ENCODE measurements at places on chromosomes 2 and 18.

DNA sequence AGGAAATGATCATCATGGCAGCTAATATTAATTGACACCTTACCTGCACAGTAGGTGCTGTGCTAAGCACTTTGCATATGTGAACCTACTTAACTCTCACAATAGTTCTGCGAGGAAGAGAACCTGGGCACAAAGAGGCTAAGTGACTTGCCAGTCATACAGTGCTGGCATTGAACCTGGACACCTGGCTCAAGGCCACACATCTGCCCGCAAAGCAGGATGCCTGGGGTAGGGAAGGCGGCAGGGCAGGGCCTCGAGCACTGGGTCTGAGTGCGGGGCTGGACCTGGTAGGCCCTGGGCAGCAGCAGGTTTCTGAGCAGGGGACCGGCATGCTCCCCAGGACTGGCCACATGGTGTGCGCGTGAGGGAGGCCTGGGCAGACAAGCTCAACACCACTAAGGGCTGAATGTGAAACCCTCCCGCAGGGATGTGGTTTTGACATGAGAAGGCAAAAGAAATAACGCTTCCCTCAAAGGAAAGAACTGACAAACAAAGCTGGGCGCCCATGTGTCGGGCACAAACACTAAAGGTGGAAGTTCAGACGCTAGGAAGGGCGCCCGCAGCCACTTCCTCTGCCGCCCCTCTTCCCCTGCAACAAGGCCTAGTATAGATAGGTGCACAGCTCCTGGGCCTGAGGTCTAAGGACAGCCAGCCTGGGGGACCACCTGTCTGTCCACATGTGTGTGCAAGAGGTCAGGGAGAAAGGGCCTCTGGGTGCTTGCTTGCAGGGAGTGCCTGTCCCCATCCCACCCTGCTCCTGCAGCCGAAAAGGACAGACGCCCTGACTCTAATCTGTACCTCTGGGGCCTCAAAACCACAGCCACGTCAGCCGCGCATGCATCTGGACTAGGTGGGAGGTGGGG lies 92.5 kb downstream of the ZFP36L2 start:
- peak; percentile 51 for DNase-seq

DNA sequence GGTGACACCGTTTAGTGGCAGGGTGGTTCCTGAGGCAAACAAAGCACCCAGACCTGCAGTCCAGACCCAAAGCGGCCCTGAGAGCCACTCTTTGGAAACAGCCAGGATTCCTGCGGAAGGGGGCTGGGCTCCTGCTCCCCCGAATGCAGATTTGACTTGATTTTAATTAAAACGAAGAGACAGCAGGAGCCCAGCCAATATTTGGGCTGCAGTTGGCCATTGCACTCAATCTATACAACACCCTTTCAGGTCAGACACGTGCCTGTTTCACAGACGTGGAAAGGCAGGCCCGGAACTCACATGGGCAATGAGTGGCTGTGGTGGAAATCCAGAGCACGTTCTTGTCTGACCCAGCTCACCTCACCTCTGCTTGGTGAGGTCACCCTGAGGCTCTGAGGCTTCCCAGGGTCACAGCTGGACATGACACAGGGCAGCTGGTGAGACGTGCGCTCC lies 122.4 kb downstream of the NDUFA10 start:
- DNase-seq, result no peak

DNA sequence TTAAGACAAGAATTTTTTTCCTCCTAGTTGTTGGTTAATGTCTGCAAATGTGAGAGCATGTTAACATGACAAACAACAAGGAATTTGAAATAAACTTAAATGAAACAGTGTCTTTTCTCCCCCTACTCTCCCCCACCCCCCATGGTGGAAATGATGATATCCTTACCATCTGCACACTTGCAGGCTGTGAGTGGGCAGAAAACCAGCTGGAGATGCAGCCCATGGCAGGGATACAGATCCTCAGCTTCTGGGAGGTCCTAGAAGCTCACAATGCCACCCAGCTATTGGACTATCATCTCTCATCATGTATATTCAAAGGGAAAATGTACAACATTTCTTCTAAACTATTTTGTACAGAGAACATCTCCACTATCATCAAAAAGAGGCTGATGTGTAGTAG lies 196.8 kb downstream of the SLC8A1 start:
- DNase-seq, result no peak

DNA sequence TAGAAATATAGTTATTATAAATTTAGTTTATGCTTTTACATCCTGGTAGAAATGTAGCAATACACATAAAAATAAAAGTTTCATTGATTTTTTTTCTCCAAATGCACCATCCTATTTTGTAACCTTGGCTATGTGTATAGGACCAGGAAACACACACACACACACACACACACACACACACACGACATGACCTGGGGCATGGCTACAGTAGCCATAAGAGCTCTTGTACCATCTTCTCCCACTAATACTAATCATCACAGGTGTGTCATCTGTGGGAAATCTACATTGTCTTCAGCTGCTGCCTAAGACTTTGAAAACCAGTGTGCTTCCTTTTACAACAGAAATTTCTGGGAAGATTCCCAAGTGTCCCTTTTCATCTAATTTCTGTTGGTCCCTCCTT lies 144.3 kb downstream of the MCFD2 start:
- DNase-seq, result no peak

DNA sequence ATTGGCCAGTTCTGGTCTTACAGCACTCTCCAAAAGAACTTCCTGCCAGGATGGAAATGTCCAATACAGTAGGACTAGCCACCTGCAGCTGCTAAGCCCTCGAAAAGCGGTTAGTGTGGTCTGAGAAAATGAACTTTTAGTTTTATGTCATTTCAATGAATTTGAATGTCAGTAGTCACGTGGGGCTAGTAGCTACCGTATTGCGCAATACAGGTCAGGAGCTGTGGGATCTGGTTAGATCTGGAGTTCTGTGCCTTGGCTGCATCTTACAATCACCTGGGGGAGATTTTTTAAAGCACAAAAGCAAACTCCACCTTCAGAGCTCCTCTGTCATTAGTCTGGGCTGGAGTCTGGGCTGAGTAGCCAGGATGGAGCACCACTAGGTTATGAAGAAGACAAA lies 35.9 kb downstream of the C1QL2 start:
- no peak for DNase-seq

DNA sequence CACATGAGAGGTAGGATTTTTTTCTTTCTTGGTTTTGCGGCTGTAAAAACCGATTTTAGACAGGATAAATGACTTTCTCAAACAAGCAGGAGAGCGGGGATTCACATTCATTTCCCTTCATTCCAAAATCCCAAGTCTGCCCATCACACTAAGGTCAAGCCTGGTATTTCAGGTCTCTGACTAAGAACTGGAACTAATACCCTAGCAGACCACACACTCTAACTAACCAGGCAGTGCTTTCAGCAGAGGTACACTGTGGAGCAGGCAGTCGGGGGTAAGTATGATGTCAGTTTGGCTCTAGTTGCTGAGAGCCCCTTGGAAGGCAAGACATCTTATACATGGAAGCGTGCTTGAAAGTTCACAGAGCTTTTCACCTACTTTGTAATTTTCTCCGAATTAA lies 128.1 kb upstream of the LHCGR start:
- no peak for DNase-seq

GRCh38 chr18:55543130-55543704 lies 44.8 kb downstream of the TCF4 start:
- DNase-seq, result no peak

GRCh38 chr2:107025869-107026380 lies 140.0 kb upstream of the ST6GAL2 start:
- no peak for DNase-seq

DNA sequence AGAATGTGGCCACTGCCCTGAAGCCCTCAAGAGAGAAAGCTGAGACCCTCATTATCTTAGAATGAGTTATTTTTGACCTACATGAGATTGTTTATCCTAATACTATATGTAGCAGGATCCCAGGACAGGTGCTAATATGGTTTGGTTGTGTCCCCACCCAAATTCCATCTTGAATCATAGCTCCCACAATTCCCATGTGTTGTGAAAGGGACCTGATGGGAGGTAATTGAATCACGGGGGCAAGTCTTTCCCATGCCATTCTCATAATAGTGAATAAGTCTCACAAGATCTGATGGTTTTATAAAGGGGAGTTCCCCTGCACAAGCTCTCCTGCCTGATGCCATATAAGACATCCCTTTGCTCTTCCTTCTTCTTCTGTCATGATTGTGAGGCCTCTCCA lies 76.8 kb downstream of the CCBE1 start:
- DNase-seq, result no peak

DNA sequence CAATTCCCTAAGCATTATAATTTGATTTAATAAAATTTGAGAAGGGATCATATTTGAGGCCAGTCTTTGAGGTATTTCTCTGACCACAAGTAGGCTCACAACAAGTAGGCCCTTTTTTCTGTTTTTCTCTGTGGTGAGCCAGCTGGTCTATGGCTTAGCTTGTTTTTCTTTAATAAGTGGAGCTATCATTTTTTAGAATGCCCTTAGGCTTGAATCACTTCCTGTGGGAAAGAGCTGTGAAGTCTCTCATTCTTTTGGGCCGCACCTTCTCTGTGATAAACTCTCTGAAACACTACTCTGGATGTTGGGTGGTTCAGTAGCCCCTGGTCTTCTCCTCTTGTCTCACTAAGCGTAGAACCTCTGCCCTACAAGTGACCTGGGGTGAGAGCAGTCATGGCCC lies 235.9 kb downstream of the SUCLG1 start:
- no peak for DNase-seq

GRCh38 chr2:10007921-10008808 lies 35.2 kb upstream of the KLF11 start:
- DNase-seq, result no peak

GRCh38 chr2:12009323-12009905 lies 263.0 kb downstream of the LPIN1 start:
- no peak for DNase-seq

GRCh38 chr2:41937464-41937906 lies 110.3 kb upstream of the PKDCC start:
- no peak for DNase-seq

- no peak for DNase-seq
Measured at GRCh38 chr2:119393971-119394748, 27.4 kb downstream of the DBI start.

DNA sequence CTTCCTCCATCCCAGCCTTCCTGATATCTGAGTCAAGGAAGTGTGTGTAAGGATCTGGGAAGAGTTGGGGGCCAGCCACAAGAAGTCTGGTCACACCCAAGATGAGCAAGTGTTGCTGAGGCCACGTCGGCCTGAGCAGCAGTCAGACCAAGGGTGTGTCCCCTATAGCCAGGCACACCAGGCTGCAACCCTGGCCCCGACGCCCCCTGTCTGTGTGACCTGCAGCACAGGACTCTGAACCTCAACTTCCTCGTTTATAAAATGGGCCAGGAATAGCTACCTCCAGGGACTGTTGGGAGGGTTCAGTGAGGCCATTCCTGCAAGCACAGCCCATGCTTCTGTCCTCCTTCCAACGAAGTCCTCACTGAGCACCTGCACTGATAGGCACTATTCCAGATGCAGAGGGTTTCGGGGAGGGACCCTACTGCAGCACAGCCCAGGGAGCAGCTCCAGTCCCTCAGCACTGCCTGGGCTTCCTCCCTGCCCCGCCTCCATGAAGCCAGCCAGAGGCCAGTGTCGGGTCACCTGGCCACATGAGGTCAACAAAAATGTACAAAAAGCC lies 13.3 kb downstream of the LIMS2 start:
- no peak for DNase-seq

- no peak for DNase-seq
Measured at GRCh38 chr18:58721566-58722239, 50.4 kb downstream of the MALT1 start.

DNA sequence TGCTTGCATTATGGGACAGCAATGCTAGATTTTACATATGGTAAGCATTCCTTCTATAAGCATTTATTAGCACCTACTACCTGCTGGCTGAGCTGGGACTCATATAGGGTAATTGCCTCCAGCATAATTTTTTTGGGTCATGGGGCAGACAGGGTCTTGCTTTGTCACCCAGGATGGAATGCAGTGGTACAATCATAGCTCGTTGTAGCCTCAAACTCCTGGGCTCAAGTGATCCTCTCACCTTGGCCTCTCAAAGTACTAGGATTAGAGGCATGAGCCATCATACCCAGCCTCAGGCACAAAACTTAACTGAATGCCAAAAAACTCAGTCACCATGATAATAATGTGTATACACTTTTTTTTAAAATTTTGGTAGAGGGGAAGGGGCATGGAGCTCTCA lies 35.3 kb downstream of the TMEM237 start:
- DNase-seq, result no peak

GRCh38 chr18:47747260-47747795 lies 183.1 kb downstream of the SMAD2 start:
- no peak for DNase-seq

- DNase-seq, result no peak
Measured at GRCh38 chr2:61898810-61899209, 6.7 kb upstream of the COMMD1 start.

DNA sequence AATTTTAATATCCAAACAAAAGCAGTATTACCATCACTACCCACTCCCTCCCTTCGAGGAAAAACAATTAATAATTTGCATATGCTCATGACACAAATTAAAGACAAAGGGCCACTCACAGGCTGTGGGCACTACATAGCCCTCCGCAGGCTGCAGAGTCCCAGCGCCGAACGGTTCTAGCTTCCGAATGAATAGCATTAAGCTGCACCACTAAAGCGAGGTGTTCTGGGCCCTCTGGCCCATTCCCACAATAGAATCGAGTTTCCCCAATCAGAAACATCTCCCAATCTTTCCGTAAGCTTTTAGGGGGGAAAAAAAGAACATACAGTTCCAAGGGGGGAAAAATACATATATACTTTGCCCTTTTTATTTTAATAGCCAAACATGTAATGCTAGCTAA lies 14.5 kb upstream of the SIX3 start:
- no peak for DNase-seq

DNA sequence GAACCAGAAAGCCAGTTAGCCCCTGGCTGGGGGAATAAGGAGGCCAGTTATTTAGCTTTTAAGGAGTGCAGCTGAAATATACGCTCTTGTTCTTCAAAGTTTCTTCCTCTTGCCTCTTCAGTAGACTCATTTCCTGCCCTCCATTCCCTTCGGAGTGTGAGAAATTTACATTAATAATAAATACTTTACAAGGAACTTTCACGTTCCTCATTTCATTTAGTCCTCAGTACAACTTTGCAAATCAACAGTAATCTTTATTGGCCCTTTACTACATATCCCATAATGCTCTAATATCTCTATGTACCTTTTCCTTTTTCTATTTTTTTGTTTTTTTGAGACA lies 15.6 kb downstream of the PLCD4 start:
- no peak for DNase-seq

GRCh38 chr2:235149736-235150135 lies 197.9 kb downstream of the SH3BP4 start:
- no peak for DNase-seq

DNA sequence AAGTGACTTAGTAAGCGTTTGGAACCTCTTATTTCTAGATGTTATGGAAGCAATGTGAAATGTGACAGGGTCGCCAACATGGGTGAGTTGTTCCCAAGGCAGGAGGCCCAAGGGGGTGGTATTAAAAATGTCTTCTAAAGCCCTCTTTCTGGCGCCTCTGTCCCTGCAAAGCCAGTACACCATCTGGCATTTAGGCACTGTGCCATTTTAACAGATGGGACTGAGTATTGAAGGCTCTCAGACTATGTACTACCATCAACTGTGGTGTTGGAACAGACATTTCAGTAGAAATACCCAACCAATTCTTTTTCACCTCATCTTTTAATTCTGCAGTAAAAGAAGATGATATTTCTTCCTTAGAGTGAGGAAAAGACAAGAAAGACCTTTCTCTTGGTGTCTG lies 384.5 kb upstream of the MMADHC start:
- no peak for DNase-seq

GRCh38 chr2:19378939-19379338 lies 20.5 kb upstream of the OSR1 start:
- DNase-seq, result no peak

All from stimulated activated CD8-positive, alpha-beta memory T cell treated with anti-CD3 and anti-CD28 coated beads, Interleukin-15, amount 100 ng/mL, for 1 hour (primary cell).